T-helper 17 cell (primary cell): ENCODE measurements at places on chromosomes 6 and 20. TPM values are rescaled to one million over a fixed set of nuclear protein-coding genes. Genes with fewer than 3 reads are reported as not detected.

The GPR31 gene
- total RNA-seq = not detected

The FABP7 gene
- not detected for total RNA-seq

DNA sequence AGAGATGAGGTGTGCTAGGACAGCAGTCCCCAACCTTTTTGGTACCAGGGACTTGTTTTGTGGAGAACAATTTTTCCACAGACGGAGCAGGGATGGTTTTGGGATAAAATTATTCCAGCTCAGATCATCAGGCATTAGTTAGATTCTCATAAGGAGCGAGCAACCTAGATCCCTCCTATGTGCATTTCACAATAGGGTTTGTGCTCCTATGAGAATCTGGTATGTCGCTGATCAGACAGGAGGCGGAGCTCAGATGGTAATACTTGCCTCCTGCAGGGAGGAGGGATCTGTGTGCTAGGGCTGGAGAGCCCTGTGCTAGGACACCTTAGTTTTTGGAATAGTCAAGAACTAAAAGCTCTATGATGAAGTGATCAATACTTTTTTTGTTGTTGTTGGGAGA is 2.5 kb downstream of the SMIM13 start:
- no peak overlapping the region for H3K27ac ChIP-seq
- peak overlapping the region; percentile 83 for H3K4me3 ChIP-seq
- DNase-seq = no peak
- H3K36me3 ChIP-seq = no peaks in the 10 kb centered on the region
- peaks cover 27% of the 10 kb centered on the region for H3K4me1 ChIP-seq

GRCh38 chr6:13927203-13927602 is 2.5 kb downstream of the RNF182 start:
- H3K27ac ChIP-seq = no peak overlapping the region
- H3K36me3 ChIP-seq = peaks cover 6% of the 10 kb centered on the region
- peaks cover 14% of the 10 kb centered on the region for H3K4me1 ChIP-seq
- peaks cover 69% of the 10 kb centered on the region for H3K27me3 ChIP-seq
- H3K4me3 ChIP-seq = no peak overlapping the region

- no peaks in the 10 kb centered on the region for H3K27me3 ChIP-seq
- no peaks in the 10 kb centered on the region for H3K36me3 ChIP-seq
- H3K4me1 ChIP-seq = peaks cover 58% of the 10 kb centered on the region
- H3K4me3 ChIP-seq = peak overlapping the region; percentile 91
- DNase-seq = peak; percentile 41
Observed at GRCh38 chr6:31400467-31401289, 2.7 kb upstream of the MICA start.

DNA sequence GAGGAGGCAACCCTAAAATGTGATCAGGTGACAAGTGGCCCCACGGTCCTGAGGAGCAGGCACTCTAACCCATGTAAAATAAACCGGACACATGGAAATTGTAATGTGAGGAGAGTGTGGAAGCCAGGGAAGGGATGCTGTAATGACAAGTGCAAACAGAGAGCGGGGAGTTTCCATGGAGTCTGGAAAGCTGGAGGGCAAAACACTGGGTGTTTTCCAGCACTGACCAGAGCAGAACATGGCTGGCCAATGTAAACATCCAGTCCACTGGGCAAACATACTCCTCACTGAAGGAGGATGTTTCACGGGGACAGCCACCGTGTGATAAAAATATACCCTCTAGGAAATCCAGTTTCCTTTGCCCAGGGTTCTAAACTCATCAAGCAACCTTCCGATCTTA is 219.0 kb upstream of the JARID2 start:
- H3K27ac ChIP-seq = no peak overlapping the region
- peaks cover under 1% of the 10 kb centered on the region for H3K27me3 ChIP-seq
- no peaks in the 10 kb centered on the region for H3K36me3 ChIP-seq
- DNase-seq = no peak
- no peak overlapping the region for H3K4me3 ChIP-seq
